Body of pancreas (tissue), 4 donors: ENCODE measurements at places on chromosomes 5 and 9. TPM values are rescaled to one million over a fixed set of nuclear protein-coding genes. Genes with fewer than 3 reads are reported as not detected.

Gene FOXD4L6
- not detected for total RNA-seq

Gene CARTPT
- total RNA-seq: not detected

Gene PCDHAC1
- 4.0 TPM for total RNA-seq

Gene PIP5K1B
- 7.8 TPM for total RNA-seq

Gene ORM2
- total RNA-seq: not detected

Gene BNC2
- 1.8 TPM for total RNA-seq

Gene SLC25A51
- 17.1 TPM for total RNA-seq

Gene CCNO
- total RNA-seq: 10.5 TPM

Gene FKTN
- total RNA-seq: 8.3 TPM

Gene FNIP1
- total RNA-seq: 35.9 TPM

Gene FABP6
- not detected for total RNA-seq

Gene FGF18
- not detected for total RNA-seq

Gene GNE
- 7.3 TPM for total RNA-seq

Gene PCDHB13
- total RNA-seq: 6.5 TPM

Gene PCDHAC2
- 2.3 TPM for total RNA-seq

Gene HK3
- 1.8 TPM for total RNA-seq

Gene LCN12
- 1.3 TPM for total RNA-seq

Gene TIGD6
- 3.0 TPM for total RNA-seq

Gene PTGS1
- 2.1 TPM for total RNA-seq

Gene SLC27A6
- 1.3 TPM for total RNA-seq

Gene CARD9
- total RNA-seq: 0.78 TPM

Gene PDE8B
- total RNA-seq: 8.3 TPM

Gene RAB3C
- total RNA-seq: 45.2 TPM

Gene NMUR2
- total RNA-seq: not detected

Gene BARHL1
- not detected for total RNA-seq

Gene CEL
- 9,209 TPM for total RNA-seq

Gene N4BP3
- total RNA-seq: 0.52 TPM

Gene F2RL1
- total RNA-seq: 17.5 TPM

Gene CAST
- total RNA-seq: 157 TPM

Gene FRRS1L
- 0.52 TPM for total RNA-seq

Gene MCTP1
- 3.6 TPM for total RNA-seq

Gene SPATA31D4
- not detected for total RNA-seq

Gene SUSD3
- not detected for total RNA-seq

Gene SCGB3A1
- not detected for total RNA-seq

Gene ANKRD34B
- not detected for total RNA-seq

Gene NDST1
- 56.0 TPM for total RNA-seq

Gene ARID3C
- total RNA-seq: not detected

Gene KIF4B
- total RNA-seq: 0.26 TPM

Gene ARRDC3
- 29.3 TPM for total RNA-seq

Gene BTNL3
- total RNA-seq: not detected

Gene CCIN
- total RNA-seq: not detected

Gene CXCL14
- 49.4 TPM for total RNA-seq

Gene GABRA6
- total RNA-seq: not detected

Gene RELL2
- 8.9 TPM for total RNA-seq

Gene GLRA1
- total RNA-seq: not detected

Gene OGN
- 4.4 TPM for total RNA-seq

Gene HTR1A
- not detected for total RNA-seq

Gene PCDHB3
- total RNA-seq: 1.3 TPM

Gene DRD1
- total RNA-seq: not detected

Gene TMEFF1
- not detected for total RNA-seq

Gene HRH2
- 0.78 TPM for total RNA-seq
